ENCODE measurements at places on chromosomes 16 and 17.

DNA sequence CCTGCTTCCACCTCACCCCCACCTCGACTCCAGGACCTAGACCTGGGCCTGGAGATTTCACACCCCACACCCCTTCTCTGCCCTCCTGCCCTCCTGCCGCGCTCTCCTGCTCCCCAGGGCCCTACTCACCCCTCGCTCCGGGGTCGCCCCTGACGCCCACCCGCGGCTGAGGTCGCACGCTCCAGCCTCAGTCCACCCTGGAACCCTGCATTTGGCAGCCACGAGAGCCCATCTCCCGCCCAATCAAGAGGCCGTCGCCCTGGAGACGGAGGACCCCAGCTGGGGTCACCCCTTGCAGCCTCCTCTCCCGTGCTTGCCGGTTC, 16.1 kb downstream of the TLE7 start:
- no peak for DNase-seq

DNA sequence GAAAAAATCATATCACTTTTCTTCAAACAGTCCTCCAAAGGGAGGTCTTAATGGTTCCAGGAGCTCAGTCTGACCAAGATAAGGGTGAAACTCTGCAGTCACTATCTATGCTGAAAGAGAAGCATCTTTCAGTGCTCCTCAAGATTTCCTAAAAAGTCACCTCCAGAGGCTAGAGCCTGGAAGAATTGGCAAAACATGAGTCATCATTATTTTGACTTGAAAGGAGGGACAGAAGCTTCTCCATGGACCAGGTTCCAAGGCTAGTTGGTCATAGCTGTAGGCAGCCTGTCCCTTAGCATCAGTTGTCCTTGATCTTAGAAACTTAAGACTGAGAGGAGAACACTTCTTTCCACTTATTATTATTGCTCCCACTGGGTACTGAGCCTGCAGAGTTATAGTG, 219.0 kb upstream of the ASIC2 start:
- no peak for DNase-seq

DNA sequence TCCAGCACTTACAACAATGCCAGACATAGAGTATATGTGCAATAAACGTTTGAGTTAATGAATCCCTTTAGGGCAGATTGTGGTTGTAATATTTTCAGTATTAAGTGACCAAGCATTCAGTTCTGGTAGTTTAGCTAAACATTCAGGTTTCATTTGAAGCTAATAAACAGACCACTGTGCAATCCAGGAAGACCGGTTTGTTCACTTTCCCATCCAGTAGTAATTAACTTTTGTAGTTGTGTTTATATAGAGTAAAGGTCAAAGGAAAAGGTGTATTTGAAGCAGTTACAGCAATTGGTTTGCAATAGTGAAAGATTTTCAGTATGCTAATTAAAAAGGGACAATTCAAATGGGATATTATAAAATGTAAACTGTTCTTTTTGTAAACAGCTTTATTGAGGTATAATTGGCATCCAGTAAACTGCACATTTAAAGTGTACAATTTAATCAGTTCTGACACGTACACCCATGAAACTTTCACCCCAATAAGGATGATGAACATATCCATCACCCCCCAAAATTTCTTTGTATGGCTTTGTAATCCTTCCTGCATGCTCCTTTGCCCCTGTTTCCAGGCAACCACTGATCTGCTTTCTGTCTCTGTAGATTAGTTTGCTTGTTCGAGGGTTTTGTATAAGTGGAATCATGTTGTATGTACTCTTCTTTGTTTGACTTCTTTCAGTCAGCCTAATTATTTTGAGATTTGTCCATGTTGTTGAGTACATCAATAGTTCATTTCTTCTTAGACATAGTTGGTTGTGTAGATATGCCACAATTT, 26.3 kb downstream of the MRTFB start:
- peak; percentile 86 for DNase-seq

GRCh38 chr16:87922250-87922871, 14.0 kb downstream of the CA5A start:
- DNase-seq: no peak

DNA sequence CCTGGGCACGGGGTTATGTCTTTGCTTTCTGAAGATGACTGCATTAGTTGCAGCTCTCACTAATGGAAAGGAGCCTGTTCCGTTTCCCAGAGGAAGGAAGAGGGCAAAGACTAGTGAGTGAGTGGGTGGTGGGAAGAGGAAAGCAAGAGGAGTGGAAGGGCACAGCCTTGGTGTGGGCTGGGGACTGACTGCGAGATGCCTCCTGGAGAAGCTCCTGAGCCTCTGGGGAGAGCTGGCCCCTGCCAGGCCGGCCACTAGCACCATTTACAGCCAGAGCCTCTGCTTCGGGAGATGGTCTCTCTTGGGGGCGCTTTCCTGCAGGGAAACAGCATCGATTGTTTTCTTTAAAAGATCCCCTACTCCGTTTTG, 825 bp upstream of the RHBDL3 start:
- no peak for DNase-seq

DNA sequence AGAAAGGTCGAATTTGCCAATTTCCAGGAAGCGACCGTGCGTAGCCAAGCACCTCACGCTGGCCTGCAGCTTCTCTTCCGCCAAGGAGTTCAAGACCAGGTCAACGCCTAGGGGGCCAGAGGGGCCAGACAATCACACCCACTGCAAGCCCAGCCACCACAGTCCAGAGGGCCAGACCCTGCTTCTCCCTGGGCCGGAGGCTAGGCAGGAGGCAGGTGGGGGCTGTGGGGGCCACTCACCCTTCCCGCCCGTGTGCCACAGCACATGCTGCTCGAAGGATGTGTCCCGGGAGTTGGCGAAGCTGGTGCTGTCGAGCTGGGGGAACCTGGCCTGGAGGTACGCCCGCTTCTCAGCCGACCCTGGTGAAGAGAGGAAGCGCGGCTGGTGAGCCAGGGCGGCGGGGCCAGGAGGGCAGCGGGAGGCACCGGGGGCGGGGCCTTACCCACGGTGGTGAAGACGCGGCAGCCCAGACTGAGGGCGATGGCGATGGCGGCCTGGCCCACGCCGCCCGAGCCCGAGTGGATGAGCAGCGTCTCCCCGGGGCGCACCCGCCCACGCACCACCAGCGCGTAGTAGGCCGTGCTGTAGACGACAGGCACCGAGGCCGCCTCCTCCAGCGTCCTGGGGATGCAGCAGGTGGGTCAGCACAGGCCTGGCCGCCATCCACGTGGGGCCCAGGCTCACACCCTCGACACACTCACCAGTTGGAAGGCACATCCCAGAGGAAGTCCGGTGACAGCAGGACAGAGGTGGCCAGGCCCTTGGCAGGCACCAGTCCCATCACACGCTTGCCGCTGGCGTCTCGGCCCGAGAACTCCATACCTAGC, 14.3 kb downstream of the FASN start:
- DNase-seq: no peak

- DNase-seq: no peak
These were observed 1.4 kb upstream of the HS3ST3B1 start for GRCh38 chr17:14299280-14300141.

DNA sequence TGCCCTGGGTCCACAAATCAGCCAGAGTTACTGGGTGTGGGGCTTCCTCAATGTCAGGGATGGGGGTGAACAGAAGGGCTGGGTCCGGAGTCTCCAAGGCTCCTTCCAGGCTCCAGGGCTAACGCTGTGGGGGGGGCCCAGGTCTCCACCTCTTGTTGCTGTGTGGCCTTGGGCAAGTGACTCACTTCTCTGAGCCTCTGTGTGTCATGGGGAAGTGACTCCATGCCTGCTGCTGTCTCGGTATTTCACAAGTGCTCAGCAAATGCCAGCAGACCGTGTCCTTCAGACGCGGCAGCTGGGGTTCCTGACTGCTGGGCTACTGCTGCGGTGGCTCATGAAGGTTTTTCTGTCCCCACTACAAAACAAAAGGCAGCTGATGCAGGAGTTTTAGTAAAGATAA, 26.6 kb downstream of the JPH3 start:
- DNase-seq: no peak

DNA sequence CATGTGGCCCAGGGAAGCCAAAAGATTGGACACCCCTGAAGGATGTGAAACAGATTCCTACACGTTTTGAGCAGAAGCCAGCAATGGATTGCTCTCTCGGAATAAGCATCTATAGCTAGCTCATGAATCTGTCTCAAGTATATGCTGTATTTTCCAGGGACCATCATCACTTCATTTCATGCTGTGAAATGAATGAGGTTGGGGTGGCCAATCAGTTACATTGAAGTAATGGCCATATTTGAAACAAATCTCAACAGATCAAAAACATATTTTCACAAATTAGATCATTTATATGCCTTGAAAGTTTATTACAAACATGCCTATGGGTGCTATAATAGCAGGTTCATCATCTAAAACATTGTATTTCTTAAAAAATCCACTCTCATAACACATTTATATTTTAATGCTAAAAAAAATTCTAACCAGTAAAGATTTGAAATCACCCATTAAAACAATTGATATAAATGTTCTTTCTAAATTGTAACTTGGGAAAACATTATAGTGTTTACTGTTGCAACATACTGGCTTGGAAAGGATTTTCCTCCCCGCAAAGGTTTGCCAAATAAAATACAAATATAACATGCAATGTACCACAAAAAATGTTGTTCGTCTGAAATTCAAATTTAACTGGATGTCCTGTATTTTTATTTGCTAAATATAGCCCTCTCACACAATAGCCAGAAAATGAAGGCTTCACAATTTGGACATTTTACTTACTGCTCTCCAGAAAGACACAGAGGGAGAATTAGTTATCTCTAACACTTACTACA, 743.6 kb downstream of the KCNJ2 start:
- DNase-seq: no peak

DNA sequence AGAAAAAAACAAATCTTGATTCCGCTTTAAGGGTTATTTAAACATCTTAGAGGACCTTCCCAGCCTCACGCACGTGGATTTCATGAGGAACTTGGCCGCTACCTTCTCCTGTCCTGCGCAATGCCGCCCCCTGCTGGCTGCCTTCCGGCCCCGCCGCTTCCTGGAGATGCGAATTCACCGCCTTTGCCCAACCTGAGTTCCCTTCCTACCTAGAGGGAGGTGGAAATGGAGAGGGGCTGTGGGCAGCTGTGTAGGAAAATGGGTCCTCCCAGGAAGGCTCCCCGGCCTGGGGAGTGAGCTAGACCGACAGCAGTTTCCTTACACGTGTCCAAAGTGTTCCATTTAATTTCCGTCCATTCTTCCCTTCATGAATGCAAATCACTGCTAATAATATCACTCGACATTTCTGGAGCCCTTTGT, 1.0 kb upstream of the ABCC12 start:
- DNase-seq: peak; percentile 71

DNA sequence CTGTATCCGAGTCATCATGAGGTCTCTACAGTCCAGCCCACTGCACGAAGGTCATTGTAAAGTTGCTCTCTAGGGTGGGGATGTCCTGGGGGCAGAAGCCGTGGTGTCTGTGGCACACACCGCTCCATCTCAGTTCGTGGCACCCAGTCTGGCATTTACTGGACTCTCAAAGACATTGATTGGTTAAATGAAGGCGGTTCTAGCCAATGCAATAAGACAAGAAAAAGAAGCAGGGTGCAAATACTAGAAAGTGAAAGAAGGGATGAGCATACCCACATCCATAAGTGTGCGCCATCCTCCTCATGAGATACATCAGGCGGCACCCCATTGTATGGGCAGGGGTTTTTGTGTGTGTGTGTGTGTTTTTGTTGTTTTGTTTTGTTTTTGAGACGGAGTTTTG, 10.7 kb upstream of the ATP2A3 start:
- no peak for DNase-seq

- no peak for DNase-seq
These were observed 41.7 kb downstream of the HEATR6 start for GRCh38 chr17:60036796-60037677.

- peak; percentile 41 for DNase-seq
These were observed 453.3 kb downstream of the KCNJ2 start for GRCh38 chr17:70622368-70623260.

- DNase-seq: no peak
These were observed 831.4 kb downstream of the CDH11 start for GRCh38 chr16:64290461-64290860.

DNA sequence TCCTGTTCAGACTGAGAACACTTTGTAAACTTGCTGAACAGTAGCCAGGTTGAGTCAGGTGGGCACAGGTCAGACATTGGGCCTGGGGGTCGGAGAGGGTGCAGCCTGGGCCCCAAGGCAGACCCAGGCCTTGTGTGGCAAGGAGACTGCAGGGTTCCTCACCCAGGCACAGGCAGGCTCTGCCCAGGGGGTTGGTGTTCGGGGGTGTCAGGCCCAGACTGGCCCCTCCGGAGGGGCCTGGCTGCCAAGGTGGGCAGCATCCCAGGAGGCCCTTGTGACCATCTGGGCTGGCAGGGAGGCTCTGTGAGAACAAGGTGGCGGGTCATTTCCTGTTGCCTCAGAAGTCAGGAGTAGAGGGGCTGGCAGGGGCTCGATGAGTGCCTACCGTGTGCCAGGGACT, 585 bp upstream of the MYO15A start:
- DNase-seq: no peak

- DNase-seq: no peak
These were observed 2.3 kb upstream of the NT5M start for GRCh38 chr17:17300624-17301568.

GRCh38 chr17:28996554-28997096, 9.2 kb downstream of the SEZ6 start:
- DNase-seq: no peak

GRCh38 chr16:79560318-79560717, 40.2 kb downstream of the MAF start:
- no peak for DNase-seq

DNA sequence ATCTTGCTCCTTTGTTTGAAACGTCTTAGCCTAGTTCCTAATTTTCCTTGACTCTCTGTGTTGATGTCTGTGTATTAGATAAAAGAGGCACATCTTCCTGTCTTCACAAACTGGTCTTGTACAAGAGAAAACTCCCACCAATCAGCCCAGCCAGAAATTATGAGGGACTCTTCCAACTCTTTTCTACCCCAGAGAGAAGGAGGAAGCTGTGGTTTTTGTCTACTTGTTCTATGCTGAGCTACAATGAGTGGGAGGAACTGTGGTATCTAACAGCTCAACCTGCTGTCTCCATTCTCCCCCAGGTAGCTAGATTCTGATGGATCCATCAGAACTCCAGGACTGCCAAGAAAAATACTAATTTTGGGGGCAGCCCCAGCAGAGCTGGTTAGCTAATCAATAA, 392.5 kb downstream of the HS3ST3B1 start:
- DNase-seq: no peak

DNA sequence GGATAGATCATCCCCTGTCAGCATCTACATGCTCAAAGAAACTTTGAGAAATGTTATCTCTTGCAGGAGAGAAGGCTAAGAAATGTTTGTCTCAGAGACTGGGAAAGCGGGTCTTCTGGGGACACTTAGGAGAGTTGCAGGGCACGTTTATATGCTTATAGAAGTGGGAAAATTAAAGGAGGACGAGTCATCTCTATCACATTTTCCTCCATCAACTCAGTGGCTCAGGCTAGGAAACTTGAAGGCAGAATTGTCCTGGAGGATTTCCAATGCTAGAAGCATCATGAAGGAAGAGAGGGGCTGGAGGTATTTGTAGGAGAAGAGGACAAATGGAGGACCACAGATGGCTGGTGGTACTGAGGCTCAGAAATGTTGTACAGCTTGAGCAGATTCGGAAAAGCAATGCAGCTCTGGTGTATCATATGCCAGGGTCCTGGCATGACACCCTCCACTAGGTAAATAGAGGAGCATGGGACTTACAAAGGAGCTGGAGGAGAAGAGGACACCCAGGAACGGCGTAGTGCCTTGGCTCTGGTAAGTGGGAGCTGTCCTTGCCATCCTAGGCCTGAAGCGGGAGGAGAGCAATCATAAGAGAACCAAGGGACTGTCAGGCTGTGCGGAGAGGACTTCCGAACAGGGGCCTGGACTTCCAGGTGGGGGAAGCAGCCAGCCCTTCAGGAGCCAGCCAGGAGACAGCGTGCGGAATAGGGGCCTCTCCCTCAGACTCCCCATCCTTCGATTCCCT, 4.5 kb upstream of the HS3ST3B1 start:
- DNase-seq: no peak
